ENCODE measurements at places on chromosomes 1 and 21.
A peak's percentile ranks its signal among the peaks of the same experiment; 100 is the strongest.

GRCh38 chr1:23720256-23720995 is 22.8 kb upstream of the ELOA start:
- no peak for DNase-seq

DNA sequence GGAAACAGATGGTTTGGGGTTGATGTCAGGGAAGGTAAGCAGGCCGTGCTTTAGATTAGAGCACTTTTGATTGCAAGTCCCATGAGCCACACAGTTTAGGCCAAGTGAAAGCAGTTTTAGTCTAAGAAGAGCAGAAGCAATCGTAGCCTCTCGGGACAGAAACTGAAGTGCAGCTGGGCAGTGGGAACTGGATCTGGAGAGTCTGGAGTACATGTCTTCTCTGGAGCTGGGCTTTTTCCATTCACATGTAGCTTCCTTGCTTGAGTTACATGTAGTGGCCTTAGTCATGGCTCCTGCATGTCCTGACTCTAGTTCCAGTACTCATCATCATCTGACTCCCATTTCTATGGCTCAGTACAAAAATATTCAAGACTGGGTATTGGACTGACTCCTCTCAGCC is 16.7 kb downstream of the CAMTA1 start:
- DNase-seq, result no peak

- no peak for DNase-seq
Observed at GRCh38 chr1:167775178-167775577, 53.4 kb downstream of the MPZL1 start.

- no peak for DNase-seq
Observed at GRCh38 chr1:117295001-117295400, 72.2 kb upstream of the MAN1A2 start.

GRCh38 chr1:221605569-221605968 is 136.3 kb downstream of the DUSP10 start:
- no peak for DNase-seq

GRCh38 chr1:180198196-180198595 is 31.9 kb upstream of the LHX4 start:
- no peak for DNase-seq

GRCh38 chr1:95127380-95127779 is 10.2 kb downstream of the TLCD4 start:
- DNase-seq, result no peak

DNA sequence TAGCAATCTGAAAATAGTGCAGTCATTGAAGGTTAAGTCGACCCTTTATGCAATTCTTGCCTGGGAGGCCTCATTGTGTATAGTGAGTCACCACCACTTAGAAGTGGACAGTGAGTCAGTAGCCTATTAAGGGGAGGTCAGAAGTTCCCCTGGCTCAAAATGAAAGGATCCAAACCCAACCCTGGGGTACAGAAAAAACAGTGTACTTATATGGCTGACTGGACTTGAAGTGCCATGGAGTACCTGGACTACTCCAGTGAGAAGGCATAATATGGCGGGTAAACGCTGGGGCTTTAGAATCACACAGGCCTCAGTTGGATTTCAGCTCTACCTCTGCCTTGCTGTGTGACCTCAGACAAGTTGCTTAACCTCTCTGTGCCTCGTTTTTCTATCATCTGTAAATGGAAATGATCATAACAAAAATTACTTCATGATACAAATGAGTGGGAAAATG is 2.2 kb upstream of the BCL9 start:
- DNase-seq, result no peak

DNA sequence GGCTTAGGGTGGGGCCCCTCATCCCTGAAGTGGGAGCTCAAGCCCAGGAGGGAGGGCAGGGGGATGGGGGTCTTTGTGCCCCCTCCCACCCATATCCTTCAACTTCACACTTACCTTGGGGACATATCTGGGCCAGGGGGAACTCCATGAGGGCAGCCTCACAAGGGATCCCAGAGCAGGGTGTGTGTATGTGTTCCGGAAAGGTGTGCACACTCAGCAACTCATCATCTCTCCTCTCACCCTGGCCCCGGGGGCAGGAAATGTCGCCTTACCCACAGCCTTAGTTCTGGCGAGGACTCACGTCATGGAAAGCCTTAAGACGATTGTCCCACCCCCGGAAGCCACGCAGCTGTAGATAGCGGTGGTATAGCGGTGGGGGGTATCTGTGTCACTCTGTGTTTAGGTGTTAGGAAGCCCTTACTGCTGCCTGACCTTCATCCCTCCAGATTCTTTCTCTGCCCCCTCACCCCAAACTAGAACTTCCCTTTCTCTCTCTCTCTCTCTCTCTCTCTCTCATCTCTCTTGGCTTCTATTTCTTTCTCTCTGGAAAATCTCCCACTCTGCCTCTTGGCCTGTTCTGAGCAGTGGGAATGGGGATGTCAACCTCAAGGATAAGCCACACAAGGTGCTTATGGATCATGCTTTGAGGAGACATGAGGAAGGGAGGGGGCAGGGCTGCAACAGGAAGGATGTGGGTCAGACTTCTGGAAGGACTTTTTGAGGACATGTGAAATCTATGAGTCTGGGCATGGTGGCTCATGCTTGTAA is at the start of gene SH2D2A:
Gene SH2D2A, minus strand, starts transcription at position 288 of the 768 bp plus-strand sequence. Its CDS starts 140 bp downstream, at position 148.
- DNase-seq, result no peak

- no peak for DNase-seq
Observed at GRCh38 chr1:70720109-70720508, 309.0 kb downstream of the CTH start.

GRCh38 chr21:44408226-44408625 is 47.1 kb upstream of the LRRC3 start:
- no peak for DNase-seq

DNA sequence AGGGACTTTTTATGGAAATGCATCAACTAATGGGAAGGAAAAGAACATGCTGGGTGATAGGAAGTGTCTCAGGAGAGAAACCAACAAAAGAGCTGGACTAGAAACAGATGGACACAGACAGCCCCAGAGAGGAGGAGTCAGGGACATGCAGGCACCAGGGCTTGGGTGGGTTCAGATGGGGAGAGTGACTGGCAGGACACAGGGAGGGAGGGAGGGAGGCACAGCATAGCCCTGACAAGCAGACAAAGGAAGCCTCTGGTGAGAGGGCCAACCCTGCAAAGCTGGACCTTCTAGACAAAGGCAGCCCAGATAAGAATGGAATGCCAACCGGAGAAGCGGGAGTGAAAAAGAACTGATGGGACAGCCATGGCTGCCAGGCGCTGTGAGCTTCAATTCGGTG is 568.8 kb downstream of the AJAP1 start:
- no peak for DNase-seq

- no peak for DNase-seq
Observed at GRCh38 chr1:59856725-59857338, 42.1 kb downstream of the HOOK1 start.

- DNase-seq, result no peak
Observed at GRCh38 chr1:245334827-245335490, 180.2 kb downstream of the KIF26B start.

- peak; percentile 47 for DNase-seq
Observed at GRCh38 chr1:9101510-9102146, 27.3 kb downstream of the GPR157 start.

DNA sequence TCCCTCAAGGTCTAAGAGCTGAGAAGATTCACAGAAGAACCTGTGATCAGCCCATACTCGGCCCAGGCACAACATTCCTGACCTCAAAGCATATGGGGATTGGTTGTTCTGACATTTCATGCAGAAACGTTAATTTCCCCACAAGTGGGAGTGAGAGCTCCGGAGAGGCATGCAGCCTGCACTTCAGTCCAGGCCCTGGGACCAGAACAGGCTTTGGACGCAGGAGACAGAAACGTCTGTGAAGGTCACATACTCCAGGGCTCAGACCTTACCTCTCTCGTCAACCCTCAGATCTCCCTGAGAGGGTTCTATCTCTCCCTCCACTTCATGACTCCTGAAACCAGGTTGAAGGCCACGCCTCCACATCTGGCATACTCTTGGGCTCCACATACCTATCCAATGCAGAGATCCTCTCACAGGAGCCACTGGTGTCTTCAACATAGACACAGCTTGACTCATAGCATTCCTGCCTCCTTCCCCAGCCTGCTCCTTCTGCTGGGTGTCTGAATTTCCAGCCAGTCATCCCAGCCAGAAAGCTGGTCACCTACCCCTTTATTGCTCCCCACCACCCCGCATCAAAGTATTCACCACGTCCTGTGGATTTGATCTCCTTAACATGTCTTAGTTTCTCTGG is 149.2 kb downstream of the OMA1 start:
- peak; percentile 23 for DNase-seq

DNA sequence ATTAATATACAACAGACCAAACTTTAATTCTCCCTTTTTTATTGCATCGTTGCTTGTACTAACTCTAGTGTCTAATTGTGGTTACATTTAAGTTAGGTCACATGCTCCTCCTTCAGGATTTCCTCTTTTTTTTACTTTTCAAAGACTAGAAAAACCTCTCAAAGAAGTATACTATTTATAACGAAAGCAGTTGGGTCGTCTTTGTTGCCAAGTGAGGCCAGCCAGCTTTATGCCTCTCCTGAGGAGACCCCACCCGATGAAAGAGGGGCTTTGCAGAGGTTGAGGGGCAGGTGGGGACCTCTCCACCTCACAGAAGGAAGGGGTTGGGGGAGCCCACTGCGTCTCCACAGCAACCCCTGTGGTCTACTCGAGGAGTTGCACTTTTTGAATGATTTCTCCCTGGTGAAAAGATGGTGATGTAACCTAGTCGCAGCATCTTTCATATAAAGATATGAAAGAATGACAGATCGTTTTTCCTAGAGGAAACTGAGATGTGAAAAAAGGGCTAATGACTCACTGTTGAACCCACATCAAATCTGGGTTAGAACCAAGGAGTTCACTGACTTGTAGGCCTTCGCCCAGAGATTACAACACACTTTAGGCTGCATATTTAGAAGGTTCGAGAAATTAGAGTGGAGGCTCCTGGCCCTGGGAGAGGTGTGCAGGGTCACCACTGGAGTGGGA is 6.4 kb downstream of the TGFB2 start:
- no peak for DNase-seq

GRCh38 chr1:153434746-153435455 is 18.6 kb downstream of the S100A7A start:
- no peak for DNase-seq

DNA sequence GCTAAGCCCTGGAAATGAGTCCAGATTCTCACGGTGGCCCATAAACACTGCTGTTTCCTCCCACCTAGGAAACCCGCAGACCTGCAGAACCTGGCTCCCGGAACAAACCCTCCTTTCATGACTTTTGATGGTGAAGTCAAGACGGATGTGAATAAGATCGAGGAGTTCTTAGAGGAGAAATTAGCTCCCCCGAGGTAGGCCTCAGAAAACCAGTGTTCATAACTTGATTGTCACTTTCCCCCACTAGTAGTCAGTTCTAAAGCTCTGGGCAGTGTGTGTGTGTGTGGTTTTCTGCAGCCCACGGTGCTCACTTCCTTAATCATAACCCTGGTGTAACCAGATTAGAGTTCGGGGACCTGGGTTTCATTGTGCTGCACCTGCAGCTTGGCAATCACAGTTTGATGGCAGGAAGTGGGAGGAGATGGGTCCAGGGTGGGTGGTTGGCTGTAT is 39.1 kb downstream of the CLIC6 start:
- no peak for DNase-seq

DNA sequence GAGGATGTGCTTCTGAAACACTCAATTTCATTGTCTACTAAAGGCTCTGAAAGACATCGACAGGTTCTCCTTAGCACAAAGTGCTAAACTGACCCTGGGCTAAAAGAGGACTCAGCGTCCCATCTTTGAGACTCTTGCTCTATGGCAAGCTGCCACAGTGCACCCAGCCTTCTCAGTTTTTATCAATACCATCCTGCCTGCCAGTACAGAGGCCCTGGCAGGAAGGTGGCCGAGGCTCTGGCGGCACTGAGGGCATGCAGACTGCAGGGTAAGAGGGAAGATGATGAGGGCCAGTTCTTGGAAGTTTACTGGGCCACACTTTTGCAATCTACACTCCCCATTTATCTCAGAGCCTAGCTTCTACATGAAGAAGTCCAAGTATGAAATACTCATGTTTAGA is 5.3 kb downstream of the OLFML2B start:
- no peak for DNase-seq

DNA sequence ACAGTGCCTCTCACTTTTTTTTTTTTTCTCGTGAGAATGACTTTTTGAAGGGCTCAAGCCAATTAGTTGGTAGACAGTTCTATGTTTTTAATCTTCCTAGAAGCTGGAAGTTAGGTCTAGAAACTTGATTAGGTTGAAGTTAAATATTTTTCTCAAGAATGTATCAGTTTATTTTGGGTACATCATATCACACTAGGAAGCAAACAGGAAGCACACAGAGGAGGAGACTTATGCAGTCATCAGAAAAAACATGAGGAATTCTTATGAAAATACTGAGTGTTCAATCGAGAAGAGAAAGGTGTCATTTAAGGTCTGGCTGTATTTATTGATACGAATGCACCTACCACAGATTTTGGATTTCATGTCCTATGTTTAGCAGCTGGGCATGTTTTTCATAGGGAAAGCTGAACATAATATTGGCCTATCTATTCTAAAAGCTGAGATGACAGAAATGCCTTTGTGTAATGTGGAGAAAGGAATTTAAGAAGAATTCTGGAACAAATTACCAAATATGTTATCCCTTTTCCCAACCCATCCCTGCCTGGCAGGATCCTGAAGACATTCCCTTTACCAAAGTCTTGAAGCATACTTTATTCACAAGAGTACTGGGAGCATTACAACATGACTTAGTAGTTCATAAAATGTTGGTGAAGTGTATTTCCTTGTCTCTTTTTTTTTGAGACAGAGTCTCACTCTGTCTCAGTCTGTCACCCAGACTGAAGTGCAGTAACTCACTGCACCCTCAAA is 17.5 kb upstream of the ZFP69B start:
- DNase-seq, result no peak

DNA sequence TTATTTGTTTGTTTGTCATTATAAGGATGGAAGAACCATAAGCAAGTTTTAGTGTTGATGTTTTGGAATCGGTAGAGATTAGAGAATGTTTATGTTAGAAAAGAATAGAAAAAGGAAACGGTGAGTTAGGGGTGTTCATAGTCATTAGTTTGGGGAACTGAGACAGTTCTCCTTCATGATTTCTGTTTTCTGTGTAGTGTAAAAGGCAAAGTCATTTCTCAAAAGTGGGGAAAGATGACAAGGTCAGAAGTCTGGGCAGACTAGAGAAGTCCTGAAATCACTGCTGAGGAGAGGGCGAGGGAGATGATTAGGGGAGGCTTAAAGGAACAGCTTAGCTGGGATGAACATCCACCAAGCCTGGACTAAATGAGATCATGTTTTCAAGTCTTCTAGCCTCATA is 498.9 kb downstream of the TTLL7 start:
- DNase-seq, result no peak
